Pancreas (tissue), 10 donors: ENCODE measurements at places on chromosomes 11 and 22.

- no peak for DNase-seq
Measured at GRCh38 chr11:116540645-116541304, 232.0 kb downstream of the BUD13 start.

- no peak for DNase-seq
Measured at GRCh38 chr22:23829845-23830372, 8.9 kb downstream of the DERL3 start.

GRCh38 chr11:119614222-119615002 lies 114.6 kb downstream of the NECTIN1 start:
- DNase-seq, result no peak

GRCh38 chr11:119720311-119720913 lies 8.6 kb downstream of the NECTIN1 start:
- DNase-seq, result no peak

DNA sequence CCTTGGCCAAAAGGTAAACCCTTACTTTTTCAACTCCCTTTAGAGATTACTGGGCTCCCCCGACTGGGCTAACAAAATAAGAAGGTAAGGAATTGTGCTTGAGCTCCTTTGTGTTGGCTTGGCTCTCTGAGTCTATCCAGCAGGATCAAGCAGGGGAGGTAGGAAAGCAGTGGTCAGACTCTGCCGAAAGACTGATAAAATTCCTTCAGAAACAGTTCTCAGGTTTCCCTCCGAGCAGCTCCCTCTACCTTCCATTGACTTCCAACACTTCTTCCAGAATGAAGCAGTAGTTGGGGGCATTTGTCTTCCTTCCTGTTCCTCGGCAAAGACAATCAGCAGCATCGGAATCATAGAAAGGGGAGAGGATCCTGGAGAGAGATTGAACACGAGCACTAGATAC lies 16.1 kb upstream of the CARD18 start:
- DNase-seq, result no peak

DNA sequence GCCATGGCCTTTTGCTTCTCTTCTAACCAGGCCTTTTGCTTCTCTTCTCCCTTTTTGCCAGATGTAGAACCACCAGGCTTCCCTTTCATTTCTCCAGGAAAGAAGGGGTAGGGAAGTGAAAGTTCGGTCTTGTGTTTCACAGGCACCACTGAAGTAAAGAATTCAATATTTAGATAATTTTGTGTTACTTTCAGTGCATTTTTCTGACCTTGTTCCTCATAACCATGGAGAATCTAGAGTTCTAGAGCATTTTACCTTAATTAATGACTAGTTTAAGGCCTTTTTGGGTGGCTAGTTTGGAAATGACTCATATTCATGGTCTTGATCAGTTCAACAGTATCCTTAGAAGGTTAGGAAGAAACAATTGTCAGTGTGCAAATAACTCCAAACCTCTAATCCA lies 22.7 kb downstream of the GRAMD1B start:
- no peak for DNase-seq

GRCh38 chr11:12388173-12388572 lies 10.8 kb downstream of the PARVA start:
- no peak for DNase-seq

- no peak for DNase-seq
Measured at GRCh38 chr11:134607963-134608750, 196.1 kb upstream of the B3GAT1 start.

DNA sequence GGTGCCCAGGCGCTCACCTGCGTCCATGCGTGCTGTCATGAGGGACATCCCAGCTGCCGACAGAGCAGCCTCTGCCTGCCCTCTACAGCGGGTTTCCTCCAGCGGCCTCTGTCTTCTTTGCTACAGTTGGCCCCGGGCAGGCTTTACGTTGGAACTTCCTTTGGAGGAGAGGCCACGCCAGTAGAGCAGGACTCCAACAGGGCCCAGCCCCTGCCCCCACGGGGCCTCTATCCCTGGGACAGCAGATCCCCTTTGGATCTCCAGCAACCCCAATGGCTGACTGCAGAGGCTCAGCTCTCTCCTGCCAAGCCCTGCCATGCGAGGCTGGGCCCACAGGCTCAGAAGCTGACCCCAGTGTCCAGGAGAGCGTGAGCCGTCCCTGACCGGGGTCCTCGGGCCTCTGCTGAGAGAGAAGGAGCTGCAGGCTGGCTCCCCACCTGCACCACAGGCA lies 12.1 kb downstream of the TRPM5 start:
- peak; percentile 62 for DNase-seq

DNA sequence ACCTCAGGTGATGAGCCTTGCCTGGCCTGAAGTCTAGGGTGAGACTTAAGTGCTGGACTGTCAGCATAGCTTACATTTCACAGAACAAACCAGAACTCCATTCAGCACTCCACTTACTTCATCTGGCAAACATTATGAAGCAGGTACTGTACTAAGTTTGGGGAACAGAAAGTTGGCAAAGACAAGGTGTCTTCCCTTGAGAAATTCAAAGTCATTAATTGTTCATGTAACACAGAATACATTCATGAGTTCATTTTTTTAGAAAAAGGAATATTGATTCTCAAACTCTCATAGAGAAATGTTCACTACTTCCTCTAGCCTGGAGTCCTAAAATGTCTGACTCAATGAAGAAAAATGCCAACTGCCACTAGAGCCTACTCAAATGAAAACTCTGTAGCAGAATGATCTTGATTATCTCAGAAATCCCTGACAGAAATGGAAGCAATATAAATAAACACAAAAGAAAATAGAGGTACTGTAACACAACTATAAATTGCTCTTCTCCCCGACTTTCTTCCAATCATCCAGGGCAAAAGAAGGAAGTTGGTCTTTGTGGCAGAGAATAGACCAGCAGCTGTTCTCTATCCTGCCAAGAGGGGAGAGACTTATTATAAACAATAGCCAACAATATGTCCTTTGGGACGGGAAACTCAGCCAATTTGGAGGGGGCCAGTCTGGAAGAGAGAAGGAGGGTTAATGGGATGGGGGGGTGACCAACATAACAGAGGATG lies 129.2 kb upstream of the MTMR2 start:
- DNase-seq, result no peak

DNA sequence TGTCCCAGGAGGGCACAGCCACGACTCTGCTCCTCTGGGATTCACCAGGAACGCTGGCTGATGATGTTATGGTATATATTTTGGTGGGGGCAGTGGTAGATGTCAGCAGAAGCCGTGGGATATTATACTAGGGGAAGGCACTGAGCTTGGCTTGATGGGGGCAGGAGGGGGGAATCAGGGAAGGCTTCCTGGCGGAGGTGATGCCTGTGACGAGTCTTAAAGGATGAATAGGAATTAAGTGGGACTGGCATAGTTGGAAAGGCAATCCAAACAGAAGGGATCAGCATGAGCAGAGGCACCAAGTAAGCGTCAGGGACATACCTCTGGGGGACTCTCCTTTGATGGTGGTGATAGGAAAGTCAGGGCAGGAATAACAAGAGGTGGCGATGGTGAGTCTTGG lies 47.6 kb downstream of the TP53I11 start:
- no peak for DNase-seq

- DNase-seq, result no peak
Measured at GRCh38 chr11:27991736-27992135, 116.2 kb downstream of the KIF18A start.

GRCh38 chr11:120235024-120235628 lies 4.8 kb upstream of the POU2F3 start:
- DNase-seq, result peak; percentile 90

DNA sequence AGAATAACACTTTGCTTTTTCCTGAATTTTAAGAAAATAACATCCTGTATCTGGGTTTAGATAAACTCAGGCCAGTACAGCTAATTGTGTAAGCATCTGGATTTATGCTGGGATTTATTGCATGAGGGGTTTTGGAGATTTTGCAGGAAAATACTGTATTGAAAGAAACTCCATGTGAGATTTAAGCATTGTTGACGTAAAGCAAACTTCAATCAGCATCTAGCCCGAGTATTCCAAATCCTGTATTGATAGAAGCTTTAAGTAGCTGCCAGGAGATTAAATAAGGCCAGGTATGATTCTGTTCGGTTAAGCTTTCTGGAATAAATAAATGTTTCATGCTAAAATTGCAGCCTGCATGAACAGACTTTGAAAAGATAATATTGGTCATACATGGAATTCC lies 36.3 kb upstream of the LYVE1 start:
- DNase-seq, result no peak

GRCh38 chr22:39314251-39314971 lies 5.0 kb downstream of the RPL3 start:
- DNase-seq, result no peak

DNA sequence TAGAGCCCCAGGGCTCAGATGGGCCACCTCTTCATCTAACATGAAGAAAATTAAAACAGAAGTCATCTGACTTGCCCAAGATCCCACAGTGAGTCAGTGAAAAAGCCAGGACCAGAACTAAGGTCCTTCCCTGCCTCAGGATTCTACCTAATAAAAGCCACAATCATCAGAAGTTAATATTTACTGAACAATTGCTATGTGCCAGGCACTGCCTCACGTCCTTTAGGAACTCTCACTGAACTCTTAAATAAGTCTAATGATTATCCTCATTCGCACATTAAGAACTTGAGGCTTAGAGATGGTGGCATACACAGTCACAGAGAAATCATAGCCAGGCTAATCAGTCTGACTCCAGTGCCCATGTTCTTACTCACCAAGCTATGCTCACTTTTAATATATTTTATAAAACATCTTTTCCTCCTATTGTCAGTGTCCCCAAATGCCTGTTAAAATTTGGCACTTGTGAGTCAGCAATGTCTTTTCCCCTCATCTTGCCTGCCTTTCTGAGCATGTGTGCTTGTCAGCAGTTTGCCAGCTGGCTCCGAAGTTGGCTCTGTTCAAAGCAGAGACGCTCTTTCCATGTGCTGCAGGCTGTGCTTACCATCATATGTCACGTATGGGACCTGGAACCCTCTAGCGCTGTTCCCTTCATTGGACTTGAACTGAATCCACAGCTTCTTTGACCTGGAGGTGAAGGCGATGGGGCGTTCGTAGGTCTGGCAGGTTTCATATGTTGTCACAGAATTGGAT lies 21.5 kb upstream of the NRIP3 start:
- no peak for DNase-seq

DNA sequence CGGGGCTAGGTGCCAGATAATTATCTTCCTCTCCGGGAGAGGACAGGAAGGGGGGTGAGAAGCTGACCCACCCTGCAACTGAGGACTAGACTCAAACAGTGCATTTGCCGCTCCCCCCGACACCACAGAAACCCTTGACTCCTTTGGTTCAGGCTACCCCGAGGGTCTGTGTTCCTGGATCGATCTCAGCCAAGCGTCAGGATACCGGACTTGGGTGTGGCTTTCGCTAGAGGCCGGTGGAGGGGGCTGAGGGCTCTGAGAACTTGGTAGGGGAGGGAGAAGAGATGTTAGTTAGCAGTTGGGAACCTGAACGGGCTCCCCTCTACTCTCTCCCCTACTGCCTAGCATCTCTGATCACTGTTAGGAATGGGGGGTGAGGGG lies 840 bp downstream of the SEZ6L start:
- DNase-seq, result no peak

- DNase-seq, result no peak
Measured at GRCh38 chr11:85431319-85431718, 195.8 kb downstream of the DLG2 start.

DNA sequence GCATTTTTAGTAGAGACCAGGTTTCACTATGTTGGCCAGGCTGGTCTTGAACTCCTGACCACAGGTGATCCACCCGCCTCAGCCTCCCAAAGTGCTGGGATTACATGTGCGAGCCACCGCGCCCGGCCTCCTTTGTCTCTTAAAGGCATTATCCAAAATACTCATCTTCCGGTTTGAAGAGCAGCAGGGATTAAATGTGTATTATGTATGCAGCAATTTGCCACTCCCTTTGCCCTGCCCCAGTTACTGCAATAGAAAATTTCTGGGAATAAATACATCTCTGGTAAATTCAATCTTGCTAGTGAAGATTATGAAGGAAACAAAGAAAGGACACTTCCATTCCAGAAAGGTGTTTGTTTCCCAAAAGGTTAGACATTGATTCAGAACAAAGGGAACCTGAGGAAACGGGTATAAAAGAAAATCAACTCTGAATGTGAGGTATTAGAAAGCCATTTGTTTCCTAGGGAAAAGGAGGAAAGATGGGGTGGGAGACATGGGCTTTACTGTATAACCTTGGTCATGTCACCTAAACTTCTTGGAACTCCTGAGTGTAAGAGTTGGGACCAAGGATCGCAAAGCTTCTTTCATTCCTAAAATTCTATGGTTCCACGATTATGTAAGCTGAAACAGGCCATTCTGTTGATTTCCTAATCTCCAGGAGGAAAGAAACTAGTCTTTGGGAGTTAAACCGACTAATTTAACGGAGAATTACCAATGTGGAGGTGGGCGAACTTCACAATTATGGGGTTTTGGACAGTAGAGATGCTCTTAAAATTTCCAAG lies 959 bp upstream of the HIPK3 start:
- no peak for DNase-seq

DNA sequence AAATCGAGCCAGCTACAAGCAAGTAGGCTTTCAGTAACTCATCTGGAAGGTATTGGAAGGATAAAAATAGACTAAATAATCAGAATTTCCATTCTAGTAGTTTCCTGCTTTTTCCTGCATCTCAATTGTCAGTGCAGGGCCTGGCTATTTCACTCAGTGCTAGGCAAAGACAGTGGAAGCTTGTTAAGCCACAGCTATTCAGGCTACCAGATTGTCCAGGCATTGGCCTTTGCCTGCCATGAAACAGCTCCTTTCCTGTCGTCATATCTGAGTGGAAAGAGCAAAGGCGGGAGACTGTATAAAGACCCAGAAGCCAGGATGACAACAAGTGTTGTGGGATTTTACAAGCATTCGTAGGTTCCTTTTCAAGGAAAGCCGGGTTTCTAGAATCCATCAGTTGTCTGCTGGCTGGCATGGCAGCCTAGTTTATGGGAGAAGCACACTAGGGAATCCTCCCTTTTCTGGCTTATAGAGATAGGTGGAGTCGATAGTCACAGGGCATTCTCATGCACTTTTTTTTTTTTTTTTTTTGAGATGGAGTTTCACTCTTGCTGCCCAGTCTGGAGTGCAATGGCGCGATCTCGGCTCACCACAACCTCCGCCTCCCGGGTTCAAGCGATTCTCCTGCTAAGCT lies 2.0 kb upstream of the TNRC6B start:
- DNase-seq, result no peak

DNA sequence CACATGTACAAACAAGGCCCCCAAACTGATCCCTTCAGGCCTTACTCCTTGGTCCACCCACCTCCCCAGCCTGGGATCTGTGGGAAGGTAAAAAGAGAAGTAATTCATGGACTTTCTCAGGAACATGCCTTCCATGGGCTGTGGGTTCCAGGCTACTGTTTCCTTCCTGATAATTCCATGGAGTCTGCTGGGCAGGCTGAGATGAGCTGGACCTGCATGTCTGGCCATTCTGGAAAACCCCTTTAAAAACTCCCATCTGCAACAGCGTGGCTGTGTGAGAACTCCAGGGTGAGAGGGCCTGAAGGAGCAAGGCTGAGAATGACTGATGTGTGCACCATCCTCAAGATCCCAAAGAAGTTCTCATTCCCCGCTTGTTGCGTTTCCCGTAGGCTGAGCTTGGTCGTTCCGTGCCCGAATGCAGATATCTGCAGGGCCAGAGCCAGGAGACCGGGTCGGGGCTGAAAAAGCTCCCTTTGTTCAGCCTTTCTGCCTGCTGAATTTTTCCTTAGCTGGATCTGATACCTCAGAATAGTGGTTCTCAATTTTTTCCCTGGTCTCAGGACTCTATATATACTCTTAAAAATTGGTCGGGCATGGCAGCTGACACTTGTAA lies 72.9 kb downstream of the NAT10 start:
- DNase-seq, result no peak

- no peak for DNase-seq
Measured at GRCh38 chr11:468036-468435, 18.0 kb downstream of the PTDSS2 start.

GRCh38 chr11:2772544-2773031 lies 72.8 kb upstream of the KCNQ1OT1 start:
- peak; percentile 40 for DNase-seq
